ENCODE measurements at places on chromosomes 11 and 22.

- DNase-seq = no peak
Observed at GRCh38 chr22:46891382-46891951, 129.0 kb downstream of the TBC1D22A start.

- DNase-seq = no peak
Observed at GRCh38 chr22:50174382-50175190, 4.1 kb downstream of the PANX2 start.

DNA sequence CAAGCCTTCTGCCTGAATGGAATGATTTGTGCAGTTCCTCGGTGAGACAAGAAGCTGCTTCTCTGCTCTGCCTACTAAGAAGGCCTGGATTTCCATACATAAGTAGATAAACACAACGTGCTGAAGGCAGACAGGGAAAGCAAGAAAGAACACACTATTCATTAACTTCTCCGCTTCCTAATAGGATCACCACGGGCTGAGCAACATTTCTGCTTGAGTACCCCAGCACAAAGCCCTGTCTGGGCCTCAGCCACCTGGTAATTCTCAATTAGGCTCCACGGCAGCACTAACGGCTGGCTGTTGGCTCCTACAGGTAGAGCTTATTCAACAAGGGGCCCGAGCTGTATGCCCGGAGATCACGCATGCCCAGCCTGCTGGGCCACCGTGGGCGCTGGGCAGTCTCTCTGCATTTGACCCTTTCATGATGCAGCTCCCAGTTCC lies 1156.6 kb downstream of the TBC1D22A start:
- DNase-seq = no peak

- DNase-seq = no peak
Observed at GRCh38 chr22:26548984-26549383, 36.7 kb upstream of the TFIP11 start.

- DNase-seq = no peak
Observed at GRCh38 chr11:95595973-95596489, 193.6 kb downstream of the FAM76B start.

- DNase-seq = peak; percentile 83
Observed at GRCh38 chr11:1050581-1051355, 14.2 kb upstream of the MUC6 start.

DNA sequence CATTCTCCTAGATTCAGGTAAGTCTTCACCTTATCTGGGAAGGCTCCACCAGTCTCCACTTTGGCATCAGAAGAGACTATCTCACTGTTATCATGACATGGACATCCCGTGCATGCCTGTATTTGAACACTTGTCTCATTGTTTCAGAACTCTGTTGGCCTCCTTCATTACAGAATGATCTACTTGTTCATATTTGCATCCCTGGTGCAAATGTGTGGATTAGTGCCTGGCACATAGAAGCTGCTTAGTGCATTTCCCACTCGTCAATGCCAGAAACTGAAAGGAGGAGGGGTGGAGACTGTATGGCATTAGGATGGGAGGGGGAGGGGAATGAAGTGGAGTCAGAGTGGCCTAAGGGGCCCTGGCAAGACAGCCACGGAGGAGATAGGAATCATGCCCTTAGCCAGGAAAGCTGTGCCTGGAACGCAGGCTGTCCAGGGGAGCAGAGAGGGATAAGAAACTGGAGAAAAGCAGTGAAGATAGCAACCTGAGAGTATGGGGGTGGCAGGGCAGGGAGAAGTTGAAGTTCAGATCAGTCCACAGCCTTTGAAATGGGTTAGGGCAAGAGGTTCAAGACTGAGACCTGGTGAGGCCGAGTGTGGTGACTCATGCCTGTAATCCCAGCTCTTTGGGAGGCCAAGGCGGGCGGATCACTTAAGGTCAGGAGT lies 53.8 kb upstream of the CAPRIN1 start:
- no peak for DNase-seq

DNA sequence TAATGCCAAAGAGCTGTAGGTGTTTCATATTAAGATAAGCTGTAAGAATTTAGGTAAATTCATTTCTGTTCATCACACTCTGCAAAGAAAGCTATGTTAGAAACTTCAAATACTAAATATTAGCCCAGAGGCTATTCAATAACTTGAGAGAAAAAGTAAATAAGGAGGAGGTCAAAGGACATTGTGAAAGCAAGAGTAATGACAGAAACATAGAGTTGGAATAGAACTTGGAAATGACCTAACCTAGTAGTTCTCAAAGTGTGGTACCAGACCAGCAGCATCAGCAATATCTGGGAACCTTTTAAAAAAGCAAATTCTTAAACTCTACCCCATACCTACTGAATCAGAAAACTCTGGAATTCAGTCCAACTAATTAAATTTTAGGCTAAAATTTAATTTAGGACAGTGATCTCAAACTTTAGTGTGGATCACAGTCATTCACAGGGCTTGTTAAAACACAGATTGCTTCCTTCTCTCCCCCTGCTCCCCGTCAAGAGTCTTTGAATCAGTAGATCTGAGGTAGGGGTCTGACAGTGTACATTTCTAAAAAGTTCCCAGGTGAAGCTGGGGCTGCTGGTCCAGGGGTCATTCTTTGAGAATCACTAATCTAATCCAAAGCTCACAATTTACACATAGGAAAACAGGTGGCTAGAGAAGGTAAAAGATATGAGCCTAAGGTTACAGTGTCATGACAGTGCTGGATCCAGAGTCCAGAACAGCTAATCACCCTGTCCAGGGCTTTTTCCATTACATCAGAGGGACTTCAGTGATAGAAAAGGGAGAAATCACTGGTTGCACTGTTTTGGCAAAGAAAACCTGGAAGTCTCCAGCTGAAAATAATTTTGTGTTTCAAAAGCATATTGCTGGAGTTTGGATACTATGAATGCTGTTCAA lies 241.1 kb downstream of the SOX6 start:
- no peak for DNase-seq

- peak; percentile 71 for DNase-seq
Observed at GRCh38 chr11:98307827-98308491, 712.8 kb upstream of the CNTN5 start.

DNA sequence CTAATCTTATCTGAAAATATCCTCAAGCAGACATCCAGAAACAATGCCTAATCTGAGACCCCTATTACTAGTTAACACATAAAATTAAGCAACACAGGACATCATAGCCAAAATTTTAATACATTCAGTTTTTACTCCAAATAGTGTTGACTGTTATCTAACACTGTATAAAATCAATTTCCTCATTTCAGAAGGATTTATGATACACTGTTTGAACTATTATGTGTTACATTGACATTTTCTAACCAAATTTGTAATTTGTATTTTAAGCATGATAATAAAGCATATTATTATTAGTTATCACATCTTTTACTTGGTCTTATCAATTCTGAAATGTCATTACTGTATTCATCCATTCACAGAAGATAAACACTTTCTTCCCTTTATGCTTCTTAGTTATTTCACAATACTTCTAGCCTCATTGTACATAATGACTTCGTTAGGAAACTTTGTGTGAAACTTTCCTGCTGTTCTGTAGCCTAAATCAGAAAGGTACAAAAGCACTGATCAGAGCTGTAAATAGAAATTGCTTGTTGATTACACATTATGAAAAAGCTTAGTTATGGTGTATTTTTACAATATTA lies 1248.9 kb downstream of the JRKL start:
- DNase-seq = no peak

DNA sequence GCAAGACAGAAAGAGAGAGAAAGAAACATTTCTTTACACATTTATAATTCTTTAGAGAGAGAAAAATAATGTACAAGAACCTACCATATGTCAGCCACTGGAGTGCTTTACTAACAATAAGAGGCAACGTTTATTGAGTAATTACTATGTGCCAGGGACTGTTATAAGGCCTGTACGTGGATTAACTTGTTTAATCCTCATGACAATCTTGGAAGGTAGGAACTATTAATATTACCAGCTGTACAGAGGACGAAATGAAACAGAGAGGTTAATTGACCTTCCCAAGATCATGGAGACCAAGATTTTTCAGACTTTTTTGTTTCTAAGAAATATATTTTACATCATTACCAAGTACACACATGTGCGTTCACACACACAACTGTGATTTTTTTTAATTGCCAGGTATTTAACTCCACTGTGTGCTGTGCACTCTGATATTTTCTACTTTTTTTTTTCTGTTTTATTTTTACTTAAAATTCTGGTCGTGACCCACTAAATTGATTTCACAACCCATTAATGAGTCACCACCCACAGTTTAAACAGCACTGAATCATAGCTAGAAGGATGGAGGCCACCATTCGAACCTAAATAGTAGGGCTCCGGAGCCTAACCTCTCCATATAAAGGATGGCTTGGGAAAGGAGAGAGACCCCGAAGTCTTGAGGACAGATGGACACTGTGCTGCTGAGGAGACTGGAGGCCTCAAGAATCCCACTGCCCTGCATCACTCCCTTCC lies 21.4 kb downstream of the CREB3L1 start:
- DNase-seq = no peak

GRCh38 chr11:99693941-99694492 lies 673.3 kb downstream of the CNTN5 start:
- DNase-seq = peak; percentile 74

DNA sequence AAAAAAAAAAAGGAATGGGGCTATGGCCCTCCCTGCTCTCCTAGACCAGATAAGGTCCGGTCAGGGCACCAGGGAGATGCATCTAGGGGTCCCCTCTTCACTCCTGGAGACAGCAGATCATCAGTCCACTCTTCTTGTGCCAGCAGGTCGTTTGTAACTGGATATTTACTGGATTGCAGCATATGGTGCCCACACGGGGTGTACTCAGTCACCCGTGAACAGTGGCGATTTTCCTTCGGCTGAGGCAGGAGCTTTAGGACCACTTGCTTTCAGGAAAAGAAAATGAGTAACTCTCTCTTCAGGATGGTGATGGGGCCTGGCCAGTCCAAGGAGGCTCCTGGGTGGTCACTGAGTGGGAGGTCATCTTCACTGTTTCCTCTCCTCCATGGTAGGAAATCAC lies 38.3 kb upstream of the RAB1B start:
- no peak for DNase-seq

GRCh38 chr11:46451759-46452158 lies 60.2 kb upstream of the CHRM4 start:
- no peak for DNase-seq

DNA sequence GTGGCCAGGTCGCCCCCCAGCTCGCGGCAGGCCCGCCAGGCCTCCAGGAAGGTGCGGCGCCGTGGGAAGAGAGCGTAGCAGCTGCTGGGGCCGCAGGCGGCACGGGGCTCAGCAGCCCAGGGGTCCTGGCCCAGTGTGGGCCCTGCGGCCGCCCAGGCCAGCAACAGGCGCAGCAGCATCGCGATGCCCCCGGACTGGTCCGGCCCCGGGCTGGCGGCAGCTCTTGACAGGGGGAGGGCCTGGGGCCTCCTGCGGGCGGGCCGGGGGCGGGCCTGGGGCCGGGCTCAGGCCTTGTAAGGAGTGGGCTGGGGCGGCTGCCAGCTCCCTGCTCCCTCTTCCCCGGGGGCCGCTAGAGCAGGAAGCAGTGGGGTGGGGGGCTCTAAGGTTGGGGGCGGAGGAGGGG lies at the start of gene CD248:
Gene CD248 (minus strand): TSS at position 196 of the 403 bp plus-strand sequence. CDS start 17 bp downstream, at position 179.
- DNase-seq = no peak

DNA sequence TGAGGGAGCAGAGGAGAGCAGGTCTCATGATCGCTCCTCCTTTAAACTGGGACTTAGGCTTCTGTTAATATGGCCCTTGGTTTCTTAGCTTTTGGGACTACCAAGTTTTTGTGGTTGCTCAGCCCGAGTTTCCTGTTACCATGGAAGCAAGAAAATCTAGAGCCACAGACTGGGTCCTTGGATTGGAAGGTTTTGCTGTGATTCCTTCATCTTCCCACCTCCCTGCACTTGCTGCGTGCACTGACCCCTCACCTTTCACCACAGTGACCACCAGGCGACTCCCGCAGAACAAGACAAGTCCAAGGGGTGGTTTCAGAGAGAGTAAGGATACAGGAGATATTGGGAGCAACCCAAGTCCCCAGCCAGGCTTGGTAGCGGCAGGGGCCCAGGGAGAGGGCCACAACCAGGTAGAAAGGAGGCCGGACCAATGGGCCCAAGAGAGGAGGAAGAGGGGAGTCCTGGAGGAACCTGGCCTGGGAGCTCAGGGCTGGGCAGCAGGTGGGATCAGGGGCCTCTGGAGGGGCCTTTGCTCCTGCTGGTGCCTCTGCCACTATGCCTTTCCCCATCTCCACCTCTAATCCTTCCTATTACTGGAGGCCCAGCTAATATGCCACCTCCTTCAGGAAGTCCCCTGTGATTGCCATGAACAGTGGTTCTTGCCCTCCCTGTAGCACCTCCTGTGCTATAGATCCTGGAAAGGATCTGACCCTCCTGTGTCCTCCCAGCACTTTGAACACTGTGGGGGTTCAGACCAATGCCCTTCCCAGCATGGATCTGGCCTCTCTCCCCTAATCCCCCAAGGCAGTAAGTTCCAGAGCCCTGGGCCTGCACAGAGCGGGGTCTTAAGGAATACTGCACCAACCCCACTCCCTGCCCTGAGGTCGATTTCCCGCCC lies 21.2 kb downstream of the CSF2RB start:
- DNase-seq = no peak

- DNase-seq = peak; percentile 82
Observed at GRCh38 chr11:61293867-61294716, 1.0 kb downstream of the VWCE start.

DNA sequence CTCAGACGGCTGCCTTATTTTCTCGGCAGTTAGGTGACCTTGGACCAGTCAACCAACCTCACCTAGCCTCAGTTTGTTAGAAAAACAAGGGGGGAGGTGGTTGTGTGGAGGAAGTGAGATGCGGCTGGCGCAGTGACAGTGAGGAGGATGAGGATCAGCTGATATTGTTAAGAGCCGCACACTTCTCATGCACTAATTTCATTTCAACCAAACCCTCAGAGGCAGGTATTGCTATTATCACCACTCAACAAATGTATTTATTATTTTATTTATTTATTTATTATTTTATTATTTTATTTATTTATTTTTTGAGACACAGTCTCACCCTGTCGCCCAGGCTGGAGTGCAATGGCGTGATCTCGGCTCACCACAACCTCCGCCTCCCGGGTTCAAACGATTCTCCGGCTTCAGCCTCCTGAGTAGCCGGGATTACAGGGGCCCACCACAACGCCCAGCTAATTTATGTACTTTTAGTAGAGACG lies 2.1 kb downstream of the LGALS1 start:
- DNase-seq = no peak

DNA sequence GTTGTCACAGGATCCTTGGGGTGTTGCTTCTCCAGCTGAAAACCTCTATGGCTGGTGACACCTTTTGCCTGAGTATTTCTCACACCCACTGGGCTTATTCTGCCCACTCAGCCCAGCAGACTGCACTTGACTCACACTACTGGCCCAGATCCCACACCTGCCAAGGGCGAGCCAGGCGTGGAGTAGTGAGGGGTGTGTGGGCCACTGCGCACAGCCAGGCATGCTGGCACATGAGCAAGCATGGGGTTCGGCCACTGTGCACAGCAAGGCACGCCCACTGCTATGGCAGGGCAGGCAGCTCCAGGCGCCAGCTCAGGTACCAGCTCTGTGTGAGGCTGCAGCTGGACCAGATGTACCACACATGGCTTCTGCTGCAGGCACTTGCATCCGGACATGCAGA lies 116.5 kb upstream of the MTNR1B start:
- DNase-seq = peak; percentile 56

DNA sequence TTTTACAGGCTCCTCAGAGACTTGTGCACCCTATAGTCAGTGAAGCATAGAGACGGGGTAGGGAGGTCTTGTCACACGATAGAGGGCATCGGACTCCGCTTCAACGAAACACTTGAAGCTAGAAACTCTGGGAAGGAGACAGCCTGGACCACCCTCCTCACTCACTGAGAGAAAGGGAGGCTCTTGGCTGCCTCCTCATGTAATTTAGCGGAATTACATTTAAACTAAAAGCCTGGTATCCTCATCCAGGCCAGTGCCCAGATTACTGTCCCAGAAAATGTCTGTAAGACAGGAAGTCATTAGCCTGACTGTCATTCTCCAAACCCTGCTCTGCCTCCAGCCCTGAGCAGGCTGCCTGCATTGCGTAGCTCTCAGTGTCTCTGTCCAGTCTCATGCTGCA lies 36.0 kb downstream of the TTLL1 start:
- DNase-seq = no peak

Data from NCI-H345 (cell line).